ENCODE measurements at places on chromosomes 1 and 21. TPM values are rescaled to one million over a fixed set of nuclear protein-coding genes. Genes with fewer than 3 reads are reported as not detected.

Gene C1orf141
- total RNA-seq = not detected

- DNase-seq = no peak
These were observed 352.4 kb downstream of the LTN1 start for GRCh38 chr21:28640326-28640725.

DNA sequence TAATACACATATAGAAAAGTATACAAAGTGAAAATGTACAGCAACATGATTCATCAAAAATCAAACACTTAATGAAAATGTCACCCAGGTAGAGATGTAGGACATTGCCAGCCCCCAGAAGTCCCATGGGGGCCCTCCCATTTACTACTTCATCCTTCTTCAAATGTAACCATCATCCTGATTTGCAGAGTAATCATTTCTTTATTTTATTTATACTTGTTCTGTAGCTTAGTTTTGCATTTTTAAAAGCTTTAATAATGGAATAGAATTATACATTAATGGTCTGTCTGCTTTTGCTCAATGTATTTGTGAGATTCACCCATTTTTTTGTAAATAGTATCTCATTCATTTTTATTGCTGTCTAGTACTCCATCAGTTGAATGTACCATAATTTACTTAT lies 96.8 kb upstream of the CD55 start:
- DNase-seq = no peak

Gene RIPPLY3
- total RNA-seq = 0.73 TPM

DNA sequence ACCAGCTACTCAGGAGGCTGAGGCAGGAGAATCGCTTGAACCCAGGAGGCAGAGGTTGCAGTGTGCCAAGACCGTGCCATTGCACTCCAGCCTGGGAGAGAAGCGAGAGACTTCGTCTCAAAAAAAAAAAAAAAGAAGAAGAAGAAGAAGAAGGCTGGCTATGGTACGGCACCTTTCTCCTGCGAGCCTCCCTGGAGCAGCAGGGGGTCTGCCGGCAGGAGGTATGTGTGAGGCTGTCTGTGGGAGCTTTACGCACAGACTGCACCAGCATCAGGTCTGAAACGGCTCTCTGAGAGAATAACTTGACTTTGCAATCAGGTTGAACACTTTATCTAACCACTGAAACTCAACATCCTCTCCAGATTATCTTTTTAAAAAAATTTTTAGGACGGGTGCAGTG lies 44.9 kb downstream of the CLSTN1 start:
- DNase-seq = no peak
